Kidney epithelial cell (primary cell): ENCODE measurements at places on chromosomes 5 and 9. TPM values are rescaled to one million over a fixed set of nuclear protein-coding genes. Genes with fewer than 3 reads are reported as not detected.

- DNase-seq, result no peak
Measured at GRCh38 chr9:93681269-93682154, 105.1 kb downstream of the PHF2 start.

- no peak for DNase-seq
Measured at GRCh38 chr9:89309608-89310474, 1.2 kb upstream of the CKS2 start.

DNA sequence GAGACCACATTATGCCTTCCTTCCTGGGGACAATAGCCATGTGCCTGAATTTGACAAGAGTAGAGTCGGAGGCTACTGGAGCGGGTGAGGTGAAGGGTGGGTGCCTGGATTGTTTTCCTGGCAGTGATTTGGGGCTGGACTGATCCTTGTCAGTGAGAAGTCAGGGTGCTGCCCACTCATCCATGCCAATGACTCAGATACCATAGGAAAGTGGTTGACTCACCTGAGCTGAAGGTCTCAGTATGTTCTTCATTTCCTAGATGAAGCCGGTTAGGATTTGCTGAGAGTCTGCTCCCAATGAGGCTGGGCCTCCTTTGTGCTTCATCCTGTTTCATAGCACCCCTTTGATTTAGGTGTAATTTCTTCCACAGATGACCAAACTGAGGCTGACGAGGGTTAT, 366.0 kb downstream of the KDM4C start:
- peak; percentile 71 for DNase-seq

The GARIN3 gene
- total RNA-seq, result not detected in 2 replicates

The MUSK gene
- not detected in 2 replicates for total RNA-seq

DNA sequence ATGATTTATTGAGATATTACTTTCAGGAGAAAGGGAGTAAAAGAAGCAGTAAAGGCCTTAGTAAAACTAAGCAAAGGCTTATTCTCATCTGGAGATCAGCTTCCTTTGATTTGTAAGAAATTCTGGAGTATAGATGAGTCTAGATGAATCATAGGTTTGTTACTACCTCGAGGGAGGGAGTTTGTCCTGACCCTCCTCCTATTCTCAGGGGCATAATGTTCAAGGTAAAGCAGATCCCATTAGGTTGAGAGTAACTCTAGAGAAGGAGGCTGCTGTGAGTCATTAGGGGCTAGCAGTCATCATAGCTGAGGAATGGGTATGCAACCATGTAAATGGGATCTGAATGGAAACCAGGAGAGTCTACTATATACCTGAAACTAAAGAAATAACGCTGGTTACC, 155.5 kb upstream of the MOCS2 start:
- no peak for DNase-seq
